ENCODE measurements at places on chromosomes 5 and 9. TPM values are rescaled to one million over a fixed set of nuclear protein-coding genes. Genes with fewer than 3 reads are reported as not detected.

Gene PRR7
- total RNA-seq = 10.4 TPM

Gene NAIP
- total RNA-seq = 0.12 TPM

Gene PFN3
- not detected for total RNA-seq

Gene ORM2
- total RNA-seq = not detected

Gene FBP2
- not detected for total RNA-seq

Gene HINT1
- total RNA-seq = 217 TPM

Gene REEP5
- total RNA-seq = 139 TPM

Gene SOHLH1
- total RNA-seq = not detected

Gene ADAMTSL2
- not detected for total RNA-seq

GRCh38 chr5:124059200-124059599 lies 547.2 kb downstream of the CSNK1G3 start:
- no peaks in the 10 kb centered on the region for H3K27me3 ChIP-seq
- no peak overlapping the region for H3K27ac ChIP-seq
- DNase-seq = no peak
- no peak overlapping the region for H3K4me3 ChIP-seq
- H3K36me3 ChIP-seq = no peaks in the 10 kb centered on the region
- no peaks in the 10 kb centered on the region for H3K4me1 ChIP-seq

DNA sequence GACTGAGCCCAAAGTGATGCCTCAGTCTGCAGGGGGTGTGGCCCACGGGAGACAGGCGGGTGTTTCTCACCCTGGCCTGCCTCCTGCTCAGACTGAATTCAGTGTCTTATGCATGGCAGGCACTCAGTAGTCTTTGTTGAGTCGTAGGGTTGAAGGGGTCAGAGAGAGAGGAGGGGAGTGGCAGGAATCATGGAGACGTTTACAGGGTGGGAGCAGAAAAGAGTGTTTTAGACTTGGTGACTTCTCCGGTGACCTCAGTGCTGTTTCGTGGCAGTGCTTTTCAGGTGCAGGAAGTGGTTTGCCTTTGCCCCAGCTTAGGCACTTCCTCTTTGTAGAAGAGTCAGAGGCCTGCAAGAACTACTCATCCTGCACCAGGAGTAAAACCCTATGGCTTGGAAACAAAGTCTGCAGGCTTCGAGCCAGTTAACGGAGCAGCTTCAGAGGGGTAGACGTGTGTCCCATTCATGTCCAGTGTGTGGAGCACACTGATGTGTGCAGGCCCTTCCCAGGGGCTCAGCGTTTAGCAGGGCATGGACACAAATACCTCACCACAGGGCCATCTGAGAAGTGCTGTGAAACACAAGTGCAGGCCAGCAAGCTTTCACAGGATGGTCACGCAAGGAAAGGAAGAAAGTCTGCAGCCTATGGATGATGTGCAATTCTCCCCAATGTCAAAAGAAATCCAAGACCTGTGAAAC lies 24.5 kb upstream of the SEMA4D start:
- DNase-seq = no peak
- H3K4me3 ChIP-seq = no peak overlapping the region
- no peaks in the 10 kb centered on the region for H3K36me3 ChIP-seq
- no peaks in the 10 kb centered on the region for H3K4me1 ChIP-seq

- DNase-seq = no peak
- peaks cover 71% of the 10 kb centered on the region for H3K4me1 ChIP-seq
- peak overlapping the region; percentile 76 for H3K27ac ChIP-seq
- no peaks in the 10 kb centered on the region for H3K36me3 ChIP-seq
- no peak overlapping the region for H3K4me3 ChIP-seq
- H3K27me3 ChIP-seq = peaks cover 3% of the 10 kb centered on the region
Observed at GRCh38 chr5:151692312-151692711, 5.6 kb upstream of the SPARC start.

DNA sequence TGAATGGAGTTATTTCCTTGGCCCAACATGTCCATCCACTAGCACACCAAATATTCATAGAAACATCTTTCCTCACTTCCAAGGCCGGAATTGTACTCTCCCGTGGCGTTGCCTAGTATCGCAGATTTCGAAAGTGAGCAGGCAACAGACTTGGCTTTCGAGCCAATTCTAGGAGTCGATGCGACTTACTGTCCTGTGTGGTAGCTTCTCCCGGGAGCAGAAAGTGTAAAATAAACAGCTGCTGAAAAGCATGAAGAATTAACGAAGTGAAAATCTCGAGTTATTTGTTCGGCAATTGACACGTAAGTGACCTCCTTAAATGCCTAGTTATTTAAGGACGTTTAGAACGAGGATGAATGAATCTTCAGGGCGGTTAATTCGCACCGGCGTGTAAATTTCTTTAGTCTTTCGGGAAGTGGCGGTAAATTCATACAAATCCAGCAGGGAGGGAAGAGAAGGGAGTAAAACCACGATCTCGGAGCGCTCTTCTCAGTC lies 449 bp upstream of the PCSK5 start:
- peaks cover 12% of the 10 kb centered on the region for H3K27me3 ChIP-seq
- H3K4me1 ChIP-seq = peaks cover 16% of the 10 kb centered on the region
- no peaks in the 10 kb centered on the region for H3K36me3 ChIP-seq

GRCh38 chr5:179422213-179422855 lies 77.1 kb upstream of the ADAMTS2 start:
- no peak for DNase-seq
- H3K4me3 ChIP-seq = no peak overlapping the region
- H3K36me3 ChIP-seq = no peaks in the 10 kb centered on the region
- no peaks in the 10 kb centered on the region for H3K4me1 ChIP-seq

DNA sequence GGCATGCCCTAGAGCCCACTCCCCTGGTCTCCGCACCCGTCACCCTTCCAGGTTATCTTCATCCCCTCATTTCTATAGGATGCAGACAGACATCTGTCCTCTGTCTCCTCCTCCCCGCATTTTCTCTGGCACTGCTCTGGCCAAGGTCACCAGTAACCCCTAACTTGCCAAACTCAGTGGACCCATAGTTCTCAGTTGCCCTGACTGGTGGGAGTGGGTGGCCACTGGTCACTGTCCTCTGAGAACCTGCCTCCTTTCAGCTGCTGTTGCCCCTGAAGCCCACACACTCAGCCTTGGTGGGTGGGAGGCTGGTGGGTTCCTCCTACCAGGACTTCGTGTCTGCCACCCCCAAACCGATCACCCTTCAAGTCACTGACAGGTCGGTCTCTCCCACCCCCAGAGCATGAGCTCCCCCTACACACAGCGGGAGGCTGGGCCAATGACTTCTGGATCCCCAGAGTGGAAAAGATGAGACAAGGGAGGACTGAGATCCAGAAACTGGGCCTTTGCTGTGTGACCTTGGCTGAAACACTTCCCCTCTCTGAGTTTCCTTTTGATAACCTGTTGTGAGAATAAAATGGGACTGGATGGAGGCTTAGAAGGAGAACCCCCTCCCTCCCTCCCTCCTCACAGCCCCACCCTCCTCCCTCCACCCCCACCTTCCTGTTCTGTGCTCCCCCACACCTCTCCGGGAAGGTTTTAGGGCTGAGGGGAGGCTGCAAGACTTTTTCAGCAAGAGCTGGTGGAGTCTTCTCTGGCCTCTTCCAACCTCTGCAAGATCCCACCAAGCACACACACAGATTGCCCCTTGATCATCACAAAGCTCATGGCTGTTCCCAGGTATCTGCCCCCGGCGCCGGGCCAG lies 2.4 kb upstream of the DBN1 start:
- peaks cover 74% of the 10 kb centered on the region for H3K4me1 ChIP-seq
- DNase-seq = no peak
- peak overlapping the region; percentile 60 for H3K4me3 ChIP-seq
- H3K36me3 ChIP-seq = peaks cover 9% of the 10 kb centered on the region
- H3K27me3 ChIP-seq = peaks cover 68% of the 10 kb centered on the region

DNA sequence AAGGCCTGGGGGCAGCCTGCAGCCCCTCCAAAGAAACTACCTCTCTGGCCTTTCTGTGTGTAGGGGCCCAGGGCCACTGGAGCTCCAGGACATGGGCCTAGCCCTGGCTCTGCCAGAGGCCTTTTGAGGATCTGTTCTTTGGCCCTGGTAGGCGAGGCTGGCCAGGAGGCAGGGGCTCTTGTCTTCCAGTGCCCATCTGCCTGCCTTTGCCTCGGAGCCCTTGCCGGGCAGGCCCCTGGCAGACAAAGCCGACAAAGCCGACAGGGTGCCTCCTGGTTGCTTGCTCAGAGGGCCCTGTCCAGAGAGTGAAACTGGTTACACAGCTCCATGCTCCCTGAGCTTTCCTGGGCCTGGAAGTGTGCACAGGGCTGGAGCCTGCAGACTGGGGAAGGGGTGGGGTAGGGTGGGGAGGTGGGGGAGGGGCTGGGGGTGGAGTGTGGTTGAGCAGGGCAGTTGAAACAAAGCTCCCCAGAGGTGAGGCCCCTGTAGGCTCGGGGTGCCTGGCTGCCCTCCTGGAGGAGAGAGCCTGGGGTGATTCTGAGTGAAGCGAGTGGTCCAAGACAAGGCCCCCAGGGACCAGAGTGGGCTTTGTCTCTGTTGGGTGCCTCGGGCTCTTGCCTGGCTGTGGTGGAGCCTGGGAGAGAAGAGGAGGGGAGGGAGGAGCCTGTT lies 29.3 kb downstream of the PTPA start:
- peaks cover 79% of the 10 kb centered on the region for H3K4me1 ChIP-seq
- peaks cover 2% of the 10 kb centered on the region for H3K27me3 ChIP-seq
- H3K36me3 ChIP-seq = peaks cover 6% of the 10 kb centered on the region

- peaks cover 41% of the 10 kb centered on the region for H3K36me3 ChIP-seq
- H3K27ac ChIP-seq = no peak overlapping the region
- no peaks in the 10 kb centered on the region for H3K27me3 ChIP-seq
- no peak for DNase-seq
- H3K4me1 ChIP-seq = peaks cover 29% of the 10 kb centered on the region
Observed at GRCh38 chr9:112872019-112872418, 18.7 kb downstream of the SLC46A2 start.

DNA sequence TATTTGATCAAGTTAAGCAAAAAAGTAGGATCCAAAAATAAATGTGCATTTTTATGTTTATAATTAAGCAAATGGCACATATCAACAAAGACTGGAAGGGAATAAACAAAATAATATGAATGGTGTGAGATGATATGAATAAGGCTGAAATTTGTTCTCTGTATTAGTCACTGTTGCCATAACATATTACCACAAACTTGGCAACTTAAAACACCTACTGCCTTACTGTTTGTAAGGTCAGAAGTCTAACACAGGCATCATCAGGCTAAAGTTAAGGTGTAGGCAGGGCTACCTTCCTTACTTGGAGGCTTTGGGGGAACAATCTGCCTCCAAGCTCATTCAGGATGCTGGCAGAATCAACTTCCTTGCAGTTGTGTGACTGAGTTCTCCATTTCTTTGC lies 19.3 kb downstream of the PGGT1B start:
- peak overlapping the region; percentile 4 for H3K27ac ChIP-seq
- no peak overlapping the region for H3K4me3 ChIP-seq
- H3K36me3 ChIP-seq = no peaks in the 10 kb centered on the region
- H3K27me3 ChIP-seq = no peaks in the 10 kb centered on the region

GRCh38 chr5:135565725-135566421 lies 12.9 kb downstream of the CXCL14 start:
- peak; percentile 51 for DNase-seq
- no peak overlapping the region for H3K27ac ChIP-seq
- no peak overlapping the region for H3K4me3 ChIP-seq

DNA sequence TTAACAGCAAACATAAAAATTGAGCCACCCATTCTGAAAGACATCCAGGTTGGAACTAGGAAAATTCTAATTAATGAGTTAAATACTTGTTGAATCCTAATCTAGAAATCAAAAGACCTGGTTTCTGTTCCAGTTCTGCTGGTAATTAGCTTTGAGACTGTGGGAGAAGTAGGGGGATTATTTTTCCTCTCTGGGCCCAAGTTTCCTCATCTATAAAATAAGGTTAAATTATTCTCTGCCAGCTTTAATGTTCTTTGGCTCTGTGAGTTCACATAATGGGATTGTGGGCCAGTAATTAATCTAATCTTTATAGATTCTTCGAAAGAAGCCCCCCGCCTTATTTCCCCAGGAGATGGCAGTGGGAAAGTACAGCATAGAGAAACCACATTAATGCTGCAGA lies 104.6 kb downstream of the ENC1 start:
- no peak overlapping the region for H3K27ac ChIP-seq
- peaks cover 19% of the 10 kb centered on the region for H3K4me1 ChIP-seq
- no peaks in the 10 kb centered on the region for H3K27me3 ChIP-seq
- no peak overlapping the region for H3K4me3 ChIP-seq
- peaks cover 20% of the 10 kb centered on the region for H3K36me3 ChIP-seq
- DNase-seq = no peak

DNA sequence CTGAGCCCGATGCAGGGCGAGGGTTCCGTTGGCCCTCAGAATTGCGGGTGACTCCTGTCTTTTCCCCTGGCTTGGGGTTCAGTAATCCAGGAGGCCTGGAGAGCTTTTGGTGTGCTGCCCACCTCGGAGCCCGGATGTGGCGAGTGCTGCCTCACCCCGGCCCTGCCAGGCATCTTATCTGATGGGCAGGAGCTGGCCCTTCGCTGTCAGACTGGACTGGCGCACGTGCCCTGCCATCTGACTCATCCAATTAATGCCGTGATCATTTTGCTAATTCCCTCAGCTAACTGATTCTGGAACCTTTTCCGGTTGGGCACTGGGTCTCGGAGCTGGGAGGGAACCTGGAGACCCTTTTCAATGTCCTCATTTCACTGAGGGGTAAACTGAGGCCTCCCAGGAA lies 34.6 kb downstream of the RXRA start:
- DNase-seq = peak; percentile 18
- peaks cover 2% of the 10 kb centered on the region for H3K27me3 ChIP-seq
- no peak overlapping the region for H3K27ac ChIP-seq
- no peaks in the 10 kb centered on the region for H3K36me3 ChIP-seq
- peaks cover 7% of the 10 kb centered on the region for H3K4me1 ChIP-seq
- H3K4me3 ChIP-seq = no peak overlapping the region

DNA sequence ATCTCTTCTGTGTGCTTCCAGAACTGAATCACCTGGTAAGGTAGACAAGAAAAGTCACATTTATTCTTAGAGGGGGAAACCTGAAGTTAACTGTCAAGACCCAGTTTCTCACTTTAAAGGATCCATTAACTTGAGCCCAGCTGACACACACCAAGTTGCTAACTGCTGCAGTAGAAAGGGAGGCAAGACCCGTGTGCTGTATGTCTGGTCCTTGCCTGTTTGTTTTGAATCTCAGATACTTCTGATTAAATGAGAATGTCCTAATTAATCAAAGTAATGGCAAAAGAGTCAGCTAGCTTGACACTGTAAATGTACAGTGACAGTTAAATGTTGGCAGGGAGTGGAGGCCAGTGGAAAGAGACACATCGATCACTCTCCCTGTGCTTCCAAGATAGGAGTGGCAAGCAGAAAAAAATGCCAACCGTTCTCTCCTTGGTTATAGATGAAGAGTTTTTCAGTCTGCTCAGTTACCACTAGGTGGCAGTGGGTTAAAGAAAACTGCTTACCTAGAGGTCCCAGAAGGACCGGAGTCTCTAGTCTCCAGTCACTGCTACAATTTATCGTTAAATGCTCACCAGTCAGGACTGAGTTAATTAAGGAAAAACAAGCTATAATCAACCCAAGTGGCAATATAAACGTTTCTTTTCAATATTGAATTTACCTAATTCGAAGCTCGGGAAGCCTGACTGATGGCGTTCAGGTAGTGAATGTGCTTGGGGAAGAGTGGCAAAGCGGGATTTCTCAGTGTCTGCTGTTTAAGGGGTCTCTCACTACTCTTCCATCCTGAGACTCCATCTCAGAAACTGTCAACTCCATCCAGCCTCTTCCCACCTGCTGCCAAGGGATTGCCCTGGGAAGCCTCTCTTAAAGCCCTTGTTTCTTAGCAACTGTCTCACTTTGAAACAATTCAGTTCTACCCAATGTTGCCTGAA lies 18.4 kb downstream of the LSM11 start:
- H3K4me1 ChIP-seq = peaks cover 5% of the 10 kb centered on the region
- DNase-seq = peak; percentile 67
- H3K36me3 ChIP-seq = no peaks in the 10 kb centered on the region
- H3K4me3 ChIP-seq = no peak overlapping the region
- H3K27me3 ChIP-seq = peaks cover 2% of the 10 kb centered on the region
